ENCODE measurements at places on chromosomes 5 and 9.
A peak's percentile ranks its signal among the peaks of the same experiment; 100 is the strongest.

GRCh38 chr5:88480801-88481499 lies 212.3 kb upstream of the TMEM161B start:
- no peak for DNase-seq

DNA sequence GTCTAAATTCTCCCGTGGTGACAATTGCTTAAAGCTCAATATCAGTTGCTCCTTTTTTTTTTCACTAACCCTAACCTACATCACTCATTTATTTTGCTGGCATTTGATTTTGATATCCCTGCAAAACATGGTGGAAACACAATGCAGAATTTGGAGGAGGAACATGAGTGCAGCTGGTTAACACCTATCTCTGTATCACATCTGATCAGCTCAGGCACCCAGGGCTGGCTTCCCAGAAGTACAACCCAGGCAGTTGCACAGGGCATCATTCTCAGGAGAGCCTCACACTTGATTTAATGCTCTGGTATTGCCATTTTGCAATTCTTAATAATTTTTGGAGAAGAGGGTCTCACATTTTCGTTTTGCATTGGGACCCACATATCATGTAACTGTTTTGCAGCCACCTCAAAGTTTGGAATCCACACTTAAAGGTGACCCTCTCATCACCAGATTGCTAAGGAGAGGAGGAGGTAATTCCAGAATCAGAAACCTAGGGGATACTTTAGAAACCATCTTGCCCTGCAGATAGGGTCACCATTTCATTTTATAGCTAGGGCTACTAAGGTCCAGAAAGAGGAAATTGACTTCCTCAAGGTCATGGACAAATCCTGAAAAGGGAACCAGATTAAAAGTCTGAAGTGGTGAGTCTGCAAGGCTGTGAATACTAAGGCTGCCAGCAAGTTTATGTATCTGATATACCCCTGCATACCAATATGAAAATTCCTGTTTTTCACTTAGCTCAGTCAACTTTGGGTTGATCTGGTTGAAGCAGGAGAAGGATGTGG lies 19.3 kb upstream of the ADAM19 start:
- no peak for DNase-seq

- no peak for DNase-seq
Measured at GRCh38 chr9:114613087-114613486, 2.0 kb downstream of the TMEM268 start.

GRCh38 chr9:112038017-112038408 lies 137.1 kb downstream of the SUSD1 start:
- no peak for DNase-seq

GRCh38 chr9:89530726-89531125 lies 32.8 kb upstream of the SEMA4D start:
- DNase-seq, result no peak

- DNase-seq, result no peak
Measured at GRCh38 chr5:169649486-169649885, 12.4 kb downstream of the DOCK2 start.

- DNase-seq, result no peak
Measured at GRCh38 chr5:68519143-68519542, 303.6 kb downstream of the PIK3R1 start.

GRCh38 chr9:120310035-120310434 lies 269.9 kb downstream of the CDK5RAP2 start:
- no peak for DNase-seq

- DNase-seq, result no peak
Measured at GRCh38 chr9:101132801-101133200, 104.3 kb downstream of the PLPPR1 start.

DNA sequence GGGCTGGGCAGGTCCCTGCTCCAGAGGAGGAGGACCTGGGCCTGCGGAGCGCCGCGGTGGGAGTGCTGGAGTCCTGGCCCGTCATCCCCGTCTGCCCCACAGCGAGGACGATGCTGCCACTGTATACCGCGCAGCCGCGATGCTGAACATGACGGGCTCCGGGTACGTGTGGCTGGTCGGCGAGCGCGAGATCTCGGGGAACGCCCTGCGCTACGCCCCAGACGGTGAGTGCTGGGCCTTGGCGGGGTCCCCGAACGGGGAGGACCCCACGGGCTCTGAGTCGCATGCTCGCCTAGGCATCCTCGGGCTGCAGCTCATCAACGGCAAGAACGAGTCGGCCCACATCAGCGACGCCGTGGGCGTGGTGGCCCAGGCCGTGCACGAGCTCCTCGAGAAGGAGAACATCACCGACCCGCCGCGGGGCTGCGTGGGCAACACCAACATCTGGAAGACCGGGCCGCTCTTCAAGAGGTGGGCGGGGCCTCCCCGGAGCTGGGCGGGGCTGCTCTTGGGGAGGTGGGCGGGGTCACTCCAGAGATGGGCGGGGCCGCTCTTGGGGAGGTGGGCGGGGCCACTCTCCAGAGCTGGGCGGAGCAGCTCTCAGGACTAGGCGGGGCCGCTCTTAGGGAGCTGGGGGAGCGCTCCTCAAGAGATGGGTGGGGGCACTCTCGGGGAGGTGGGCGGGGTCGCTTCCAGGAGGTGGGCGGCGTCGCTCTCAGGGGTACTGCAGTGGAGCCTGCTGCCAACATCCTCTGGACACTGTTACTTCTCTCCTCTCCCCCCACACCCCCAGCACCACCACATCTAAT lies 13.1 kb downstream of the LRRC26 start:
- DNase-seq, result peak; percentile 75

DNA sequence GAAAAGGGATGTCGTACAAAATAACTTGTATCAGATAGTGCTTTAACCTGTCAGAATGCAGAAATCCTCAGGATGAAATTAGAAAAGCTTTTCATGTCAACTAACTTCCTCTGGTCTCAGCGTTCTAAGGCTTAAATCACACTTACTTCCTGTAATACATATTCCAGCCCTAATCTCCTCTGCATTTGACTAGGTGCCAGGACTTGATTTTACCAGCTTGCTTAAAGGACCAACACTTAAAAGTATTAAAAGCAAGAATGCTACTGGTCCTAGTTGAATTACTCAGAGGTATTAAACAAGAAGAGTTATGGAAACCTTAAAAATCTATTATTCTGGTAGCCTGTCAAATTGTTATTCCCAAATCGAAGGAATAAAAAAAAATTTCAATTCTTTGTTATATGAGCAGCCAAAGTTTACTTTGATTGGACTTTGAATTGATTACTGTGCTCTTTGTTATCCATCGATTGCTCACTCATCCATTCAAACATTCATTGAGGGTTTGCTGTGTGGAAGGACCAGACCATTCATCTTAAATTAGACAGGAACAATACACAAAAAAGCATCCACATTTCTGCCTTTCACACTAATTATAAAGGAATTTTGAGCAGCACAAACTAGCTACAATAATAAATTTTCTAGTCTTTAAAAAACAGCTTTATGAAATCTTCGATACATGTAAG lies 108.7 kb downstream of the MUSK start:
- DNase-seq, result no peak

Measured in frontal cortex (tissue), 4 donors.